Kidney glomerular epithelial cell (primary cell): ENCODE measurements at places on chromosomes 7 and 10.
A peak's percentile ranks its signal among the peaks of the same experiment; 100 is the strongest.

DNA sequence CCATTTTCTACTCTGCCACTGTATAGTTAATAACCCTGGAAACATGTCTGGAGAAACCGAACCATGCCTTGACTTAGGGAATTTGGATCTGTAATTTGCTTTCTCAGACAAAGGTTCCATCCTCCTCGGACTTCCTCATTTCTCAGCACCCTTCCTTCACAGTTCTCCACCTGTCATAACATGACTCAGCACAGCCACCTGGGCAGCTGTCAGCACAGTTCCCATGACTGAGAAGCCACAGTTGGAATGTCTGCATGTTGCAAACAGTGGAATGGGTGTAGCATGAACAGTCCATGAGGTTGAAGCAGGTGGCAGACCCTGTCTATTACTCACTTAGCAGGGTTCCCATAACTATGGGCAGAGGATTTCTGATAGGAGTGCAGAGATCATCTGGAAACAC lies 634 bp upstream of the OR9A4 start:
- no peak for DNase-seq

- DNase-seq: no peak
Measured at GRCh38 chr10:4279655-4280054, 494.6 kb upstream of the KLF6 start.

DNA sequence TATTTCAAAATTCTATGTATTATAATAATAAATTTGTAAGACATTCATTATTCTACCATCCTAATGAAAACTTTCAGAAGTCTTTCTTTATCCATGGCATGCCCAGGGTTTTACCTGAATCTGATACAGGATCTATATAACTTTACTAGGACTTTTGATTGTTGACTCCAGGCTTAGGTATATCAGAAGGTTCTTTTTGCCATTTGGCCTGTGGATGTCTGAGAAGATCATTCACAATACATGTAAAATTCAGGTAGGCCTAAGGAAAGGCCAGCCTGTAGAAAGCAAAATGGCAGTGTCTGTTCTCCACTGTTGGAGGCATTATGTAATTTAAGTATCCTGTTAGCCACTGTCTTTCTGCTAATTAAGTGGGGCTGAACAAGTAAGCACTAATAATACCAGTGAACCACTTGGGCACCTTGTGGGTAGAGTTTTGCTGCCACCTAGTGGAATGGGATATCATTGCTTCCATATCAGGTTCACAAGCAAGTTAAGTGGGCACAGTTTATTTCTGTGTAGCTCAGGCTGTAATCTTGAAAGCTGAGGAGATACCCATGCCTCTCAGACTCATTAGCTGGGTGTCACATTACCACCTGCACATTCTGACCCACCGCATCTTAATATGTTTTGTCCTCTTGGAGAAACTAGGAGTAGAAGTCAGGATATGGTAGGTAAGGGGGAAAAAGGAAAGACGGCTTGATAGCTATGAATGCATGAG lies 105.5 kb downstream of the SEPTIN7 start:
- peak; percentile 63 for DNase-seq

DNA sequence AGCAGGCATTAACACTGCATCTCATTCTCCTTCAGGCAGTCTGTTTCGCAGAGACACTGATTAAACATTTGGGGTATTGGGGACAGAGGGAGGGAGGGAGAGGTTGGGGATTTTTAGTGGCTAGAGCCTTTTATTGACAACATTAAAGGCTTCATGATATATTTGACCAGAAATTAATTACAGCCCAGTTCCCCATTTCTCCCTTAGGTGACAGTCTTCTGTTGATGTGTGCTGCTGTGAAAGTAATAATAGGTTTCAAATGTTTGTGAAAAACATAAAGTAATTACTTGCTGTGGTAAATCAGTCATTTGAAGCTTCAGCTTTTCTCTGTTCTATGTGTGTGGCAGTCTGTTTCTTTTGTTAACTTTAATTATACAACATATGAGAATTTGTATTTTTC lies 105.3 kb upstream of the LRGUK start:
- DNase-seq: no peak

DNA sequence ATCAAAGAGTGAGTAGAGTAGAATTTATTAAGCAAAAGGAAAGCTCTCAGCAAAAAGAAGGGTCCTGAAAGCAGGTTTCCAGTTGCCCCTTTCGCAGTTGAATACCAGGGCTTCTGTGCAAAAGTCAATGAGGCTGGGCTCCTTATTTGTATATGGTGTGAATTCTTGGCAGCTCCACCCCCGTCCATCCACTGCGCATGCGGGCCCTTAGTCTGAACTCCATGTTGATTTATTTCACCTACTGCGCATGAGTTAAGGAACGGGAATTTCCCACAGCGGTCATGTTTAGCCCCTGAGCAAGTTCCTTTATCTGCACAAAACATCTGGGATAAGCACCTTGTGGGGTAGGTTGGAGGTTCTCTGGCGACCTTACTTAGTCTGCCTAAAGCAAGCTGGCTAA lies 325.6 kb downstream of the ZWINT start:
- DNase-seq: no peak

GRCh38 chr10:117350909-117351308 lies 24.3 kb downstream of the PDZD8 start:
- DNase-seq: no peak

- DNase-seq: no peak
Measured at GRCh38 chr7:20783700-20784387, 2.8 kb downstream of the SP8 start.

DNA sequence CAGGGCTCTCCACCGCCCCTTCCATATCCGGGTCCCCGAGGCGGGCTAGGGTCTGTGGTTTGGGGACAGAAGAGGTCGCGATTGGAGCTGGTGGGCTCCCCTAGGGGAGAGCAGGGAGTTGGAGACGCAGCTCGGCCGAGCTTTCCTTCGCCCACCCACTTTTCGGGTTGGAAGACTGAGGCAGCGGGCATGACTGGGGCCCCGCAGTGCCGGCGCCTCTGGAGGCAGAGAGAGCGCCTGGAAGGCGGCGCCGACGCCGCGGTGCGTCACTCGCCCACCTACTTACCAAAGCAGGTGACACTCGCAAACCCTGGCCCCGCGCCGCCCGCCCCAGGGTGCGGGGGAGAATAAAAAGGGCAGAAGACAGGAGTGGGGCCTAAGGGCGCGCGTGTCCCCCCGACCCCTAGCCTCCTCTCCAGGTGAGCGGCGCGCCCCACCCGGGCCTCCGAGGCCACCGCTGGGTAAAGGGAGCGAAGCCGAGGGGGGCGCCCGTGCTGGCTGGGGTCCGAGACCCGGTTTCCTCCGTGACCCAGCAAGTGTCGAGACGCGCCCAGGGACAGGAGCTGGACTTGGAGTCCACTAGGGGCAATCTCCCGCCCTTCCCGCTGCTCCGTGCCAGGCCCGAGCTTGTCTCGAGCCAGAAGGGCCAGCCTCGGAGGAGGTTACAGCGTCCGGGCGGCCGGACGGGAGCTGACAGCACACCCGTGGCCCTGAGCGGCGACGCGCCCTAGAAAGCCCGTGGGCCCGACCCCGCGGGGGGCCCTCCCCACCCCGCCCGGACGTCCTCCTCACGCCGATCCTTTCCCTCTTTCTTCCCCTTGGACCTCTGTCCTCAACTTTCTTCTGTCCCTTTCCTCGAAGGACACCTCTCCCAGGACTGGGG lies 34.4 kb upstream of the GRID1 start:
- no peak for DNase-seq

- DNase-seq: peak; percentile 84
Measured at GRCh38 chr7:17680026-17680425, 260.3 kb downstream of the SNX13 start.

DNA sequence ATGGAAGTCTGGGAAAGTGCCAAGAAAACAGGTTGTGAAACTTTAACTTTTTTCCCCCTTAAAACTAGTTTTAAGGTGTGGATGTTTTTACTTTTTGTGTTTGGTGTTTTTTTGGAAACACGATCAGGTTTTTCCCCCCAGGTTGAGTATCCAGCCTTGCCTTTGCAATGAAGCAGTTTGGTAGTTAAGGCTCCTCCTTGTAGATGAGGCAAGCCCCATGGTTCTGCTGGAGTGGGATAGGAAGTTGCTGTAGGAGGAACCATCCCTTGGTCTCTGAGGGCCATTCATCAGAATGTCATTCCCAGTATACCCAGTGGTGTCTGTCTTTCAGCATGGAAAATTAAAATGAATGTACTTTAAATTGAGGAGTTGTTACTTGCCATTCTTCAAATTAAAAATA lies 2.7 kb downstream of the CUL1 start:
- DNase-seq: no peak

- DNase-seq: no peak
Measured at GRCh38 chr10:93542358-93542791, 24.1 kb upstream of the FFAR4 start.

- no peak for DNase-seq
Measured at GRCh38 chr7:31094271-31094670, 42.2 kb downstream of the ADCYAP1R1 start.

- peak; percentile 26 for DNase-seq
Measured at GRCh38 chr10:13331646-13332045, 16.4 kb downstream of the SEPHS1 start.
